ENCODE measurements at places on chromosomes 7 and 10. TPM values are rescaled to one million over a fixed set of nuclear protein-coding genes. Genes with fewer than 3 reads are reported as not detected.

GRCh38 chr7:123401295-123401694 lies 133.1 kb downstream of the IQUB start:
- H3K27me3 ChIP-seq: no peaks in the 10 kb centered on the region
- DNase-seq: no peak
- H3K4me1 ChIP-seq: no peaks in the 10 kb centered on the region
- H3K36me3 ChIP-seq: no peaks in the 10 kb centered on the region
- H3K4me3 ChIP-seq: no peak overlapping the region

DNA sequence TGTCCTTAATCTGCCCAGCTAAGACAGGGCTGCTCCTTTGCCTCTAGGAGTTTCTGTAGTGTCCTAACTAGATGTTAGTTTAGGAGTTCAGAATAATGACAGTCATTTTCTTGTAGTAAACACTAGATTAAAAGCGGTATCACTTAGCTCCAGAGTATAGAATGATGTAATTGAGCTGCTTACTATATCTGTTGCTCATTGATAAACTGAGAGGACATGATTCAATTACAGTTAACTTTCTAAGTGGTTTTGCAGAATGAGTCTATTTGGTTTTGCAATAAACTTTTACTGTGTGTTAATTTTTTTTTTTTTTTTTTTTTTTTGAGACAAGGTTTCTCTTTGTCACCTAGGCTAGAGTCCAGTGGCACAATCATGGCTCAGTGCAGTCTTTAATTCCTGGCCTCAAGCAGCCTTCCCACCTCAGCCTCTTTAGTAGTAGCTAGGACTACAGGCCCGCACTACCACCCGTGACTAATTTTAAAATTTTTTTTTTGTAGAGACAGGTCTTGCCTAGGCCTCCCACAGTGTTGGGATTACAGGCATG lies 1.8 kb downstream of the STMP1 start:
- H3K27me3 ChIP-seq: no peaks in the 10 kb centered on the region
- no peak for DNase-seq
- peak overlapping the region; percentile 93 for H3K27ac ChIP-seq
- peaks cover 59% of the 10 kb centered on the region for H3K4me1 ChIP-seq
- peak overlapping the region; percentile 98 for H3K4me3 ChIP-seq
- H3K36me3 ChIP-seq: no peaks in the 10 kb centered on the region

- no peaks in the 10 kb centered on the region for H3K36me3 ChIP-seq
- no peaks in the 10 kb centered on the region for H3K27me3 ChIP-seq
- DNase-seq: no peak
- H3K27ac ChIP-seq: no peak overlapping the region
- no peak overlapping the region for H3K4me3 ChIP-seq
Measured at GRCh38 chr7:134037991-134038390, 89.1 kb upstream of the LRGUK start.

DNA sequence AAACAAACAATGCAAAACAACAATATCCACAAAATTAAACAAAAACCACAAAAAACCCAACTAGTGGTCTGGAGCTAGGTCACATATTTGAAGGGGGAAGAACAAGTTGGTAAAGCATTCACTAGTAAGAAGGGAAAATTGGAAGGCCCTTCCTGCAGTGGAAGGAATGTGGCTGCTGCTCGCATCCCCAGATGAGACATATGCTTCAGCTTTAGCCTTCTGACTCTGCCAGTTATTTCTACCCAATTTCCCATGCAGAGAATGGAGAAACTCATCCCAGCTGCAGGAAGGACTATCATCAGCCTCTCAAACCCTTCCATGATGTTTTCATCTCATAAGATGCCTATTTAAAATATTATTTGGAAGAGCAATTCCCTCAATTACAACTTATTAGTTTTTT lies 176.6 kb downstream of the BMPER start:
- no peaks in the 10 kb centered on the region for H3K4me1 ChIP-seq
- DNase-seq: no peak
- H3K27me3 ChIP-seq: peaks cover 7% of the 10 kb centered on the region
- H3K4me3 ChIP-seq: no peak overlapping the region
- H3K36me3 ChIP-seq: no peaks in the 10 kb centered on the region

The CFAP69 gene
- 1.4 TPM for total RNA-seq

GRCh38 chr7:111883241-111883640 lies 320.9 kb upstream of the IMMP2L start:
- H3K27me3 ChIP-seq: no peaks in the 10 kb centered on the region
- H3K36me3 ChIP-seq: no peaks in the 10 kb centered on the region
- H3K4me3 ChIP-seq: no peak overlapping the region
- H3K4me1 ChIP-seq: peaks cover 12% of the 10 kb centered on the region
- DNase-seq: no peak

DNA sequence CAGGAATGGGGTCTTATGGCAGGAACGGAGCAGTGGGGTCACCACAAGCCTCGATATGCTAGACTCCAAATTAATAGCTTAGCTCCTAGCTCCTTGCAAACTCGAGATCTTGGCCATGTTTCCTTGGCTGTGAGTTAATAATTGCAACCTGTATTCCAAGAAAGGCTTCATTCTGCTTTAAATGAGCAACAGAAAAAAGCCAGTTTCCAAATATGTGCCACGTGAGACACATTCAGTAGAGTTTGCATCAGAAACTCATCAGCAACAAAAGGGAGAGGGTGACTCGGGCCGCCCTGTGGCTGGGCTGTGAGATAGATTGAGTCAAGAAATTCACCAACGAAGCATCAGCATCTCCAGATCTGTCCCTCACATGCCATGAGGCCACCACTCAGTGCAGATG lies 112.0 kb downstream of the NPTX2 start:
- H3K27ac ChIP-seq: no peak overlapping the region
- H3K36me3 ChIP-seq: no peaks in the 10 kb centered on the region
- H3K4me1 ChIP-seq: no peaks in the 10 kb centered on the region
- H3K27me3 ChIP-seq: no peaks in the 10 kb centered on the region

- H3K4me1 ChIP-seq: peaks cover 51% of the 10 kb centered on the region
- peaks cover 100% of the 10 kb centered on the region for H3K27me3 ChIP-seq
- no peak for DNase-seq
- H3K4me3 ChIP-seq: no peak overlapping the region
- H3K27ac ChIP-seq: no peak overlapping the region
- H3K36me3 ChIP-seq: no peaks in the 10 kb centered on the region
Measured at GRCh38 chr7:27152816-27153442, 546 bp upstream of the HOXA3 start.

Measured in heart right ventricle (tissue), 16 donors.